ENCODE measurements at places on chromosomes 1 and 21.

DNA sequence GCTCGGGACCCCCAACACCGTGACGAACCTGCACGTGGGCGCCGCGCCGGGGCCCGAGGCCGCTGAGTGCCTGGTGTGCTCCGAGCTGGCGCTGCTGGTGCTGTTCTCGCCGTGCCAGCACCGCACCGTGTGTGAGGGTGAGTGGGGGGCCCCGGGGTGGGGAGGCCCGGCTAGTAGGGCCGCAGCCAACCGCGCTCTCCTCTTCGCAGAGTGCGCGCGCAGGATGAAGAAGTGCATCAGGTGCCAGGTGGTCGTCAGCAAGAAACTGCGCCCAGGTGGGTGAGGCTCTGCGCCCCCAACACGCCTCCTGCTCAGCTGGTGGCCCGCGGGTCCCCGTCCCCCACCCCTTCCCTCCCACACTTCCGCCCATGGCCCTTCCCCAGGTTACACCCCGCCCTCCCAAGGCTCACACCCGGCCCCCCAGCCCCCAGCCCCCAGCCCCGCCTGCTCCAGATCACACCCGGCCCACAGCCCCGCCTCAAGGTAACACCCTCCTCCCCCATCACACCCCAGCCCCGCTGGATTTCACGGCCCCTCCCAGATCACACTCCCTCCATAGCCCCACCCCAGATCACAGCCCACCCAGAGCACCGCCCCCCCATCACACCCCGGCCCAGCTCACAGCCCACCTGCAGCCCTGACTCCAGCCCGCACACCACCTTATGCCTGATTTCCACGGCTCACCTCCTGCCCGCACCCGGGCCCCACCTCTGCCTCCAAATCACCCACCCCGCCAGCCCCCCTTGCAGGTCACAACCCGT lies 2.4 kb upstream of the MMP23B start:
- no peak for DNase-seq

- peak; percentile 16 for DNase-seq
Observed at GRCh38 chr1:117372863-117373412, 5.7 kb downstream of the MAN1A2 start.

DNA sequence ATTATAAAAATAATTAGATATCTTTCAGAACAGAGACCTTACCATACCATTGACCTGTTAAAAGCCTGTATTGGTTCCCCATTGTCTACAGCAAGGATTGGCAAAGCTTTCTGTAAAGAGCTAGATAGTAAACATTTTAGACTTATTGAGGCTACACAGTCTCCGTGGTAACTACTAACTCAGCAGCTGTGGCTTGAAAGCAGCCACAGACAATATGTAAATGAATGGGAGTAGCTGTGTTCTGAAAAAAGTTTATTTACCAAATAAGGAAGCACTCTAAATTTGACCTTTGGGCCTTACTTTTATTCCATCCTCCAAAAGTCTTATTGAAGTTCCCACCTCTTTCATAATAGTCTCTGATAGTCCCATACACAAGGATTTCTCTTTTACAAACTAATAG lies 39.7 kb downstream of the NUP210L start:
- DNase-seq: no peak

DNA sequence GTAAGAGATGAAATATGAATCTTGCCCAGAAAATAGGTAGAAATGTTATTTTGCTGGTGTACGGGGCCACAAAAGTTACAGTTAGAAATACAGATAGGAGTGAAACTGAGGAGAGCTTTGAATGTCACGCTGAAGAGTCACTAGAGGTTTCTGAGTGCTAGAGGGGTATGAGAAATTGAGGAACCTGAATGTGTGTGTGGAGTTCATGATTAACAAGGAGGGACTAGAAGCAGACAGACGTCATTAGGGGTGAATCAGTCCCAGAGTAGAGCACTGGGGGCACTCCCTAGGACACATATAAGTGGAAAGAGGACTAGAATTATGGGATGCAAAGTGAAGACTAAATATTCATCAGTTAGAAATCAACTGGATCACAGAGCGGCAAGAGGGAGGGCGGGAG lies 188.9 kb upstream of the MAP1LC3C start:
- DNase-seq: no peak

DNA sequence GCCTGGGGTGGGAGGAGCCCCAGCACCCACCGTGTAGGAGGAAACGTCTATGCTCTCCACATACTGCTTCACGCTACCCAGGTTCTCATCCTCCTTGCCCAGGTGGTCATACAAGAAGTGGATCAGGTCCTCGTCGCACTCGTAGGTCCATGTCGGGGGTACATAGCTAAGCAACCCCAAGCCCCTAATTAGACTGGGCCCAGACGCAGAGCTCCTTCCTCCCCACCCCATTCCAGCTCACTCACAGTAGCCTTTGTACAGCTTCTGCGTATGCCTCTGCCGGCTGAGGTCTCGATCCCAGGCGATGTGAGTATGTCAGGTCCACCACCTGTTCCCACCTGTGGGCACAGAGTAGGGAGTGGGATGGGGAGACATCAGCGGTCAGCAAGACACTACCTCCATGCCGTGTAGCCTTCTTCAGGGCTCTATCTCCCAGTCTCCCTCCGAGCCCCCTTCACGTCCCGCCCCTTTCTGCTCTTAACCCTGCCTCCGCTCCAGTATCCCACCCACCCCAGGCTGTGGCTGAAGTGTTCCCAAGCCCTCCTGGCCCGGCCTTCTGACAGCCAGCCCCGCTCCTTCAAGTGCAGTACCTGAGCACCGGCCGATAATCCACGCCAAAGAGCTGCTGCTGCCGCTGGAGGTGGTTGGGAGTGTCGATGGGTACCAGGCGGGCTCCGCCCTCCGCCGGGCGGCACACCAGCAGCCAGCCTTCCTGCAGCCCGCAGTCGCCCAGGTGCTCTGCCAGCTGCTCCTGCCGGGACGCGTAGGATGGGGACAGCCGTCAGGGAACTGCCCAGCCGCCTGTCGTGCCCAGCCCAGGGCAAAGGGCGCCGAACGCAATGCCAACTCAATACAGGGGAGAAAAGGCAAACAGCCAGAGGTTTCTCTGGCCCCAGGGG lies 919 bp downstream of the HECTD3 start:
- no peak for DNase-seq

Data from fibroblast of upper back skin (primary cell).